ENCODE measurements at places on chromosomes 6 and 20. TPM values are rescaled to one million over a fixed set of nuclear protein-coding genes. Genes with fewer than 3 reads are reported as not detected.

ALDH8A1 gene
- 0.42 TPM for total RNA-seq

GRCh38 chr20:57205606-57206219 lies 60.7 kb downstream of the BMP7 start:
- no peak overlapping the region for H3K4me3 ChIP-seq
- no peaks in the 10 kb centered on the region for H3K27me3 ChIP-seq
- H3K4me1 ChIP-seq = no peaks in the 10 kb centered on the region
- no peaks in the 10 kb centered on the region for H3K36me3 ChIP-seq

DNA sequence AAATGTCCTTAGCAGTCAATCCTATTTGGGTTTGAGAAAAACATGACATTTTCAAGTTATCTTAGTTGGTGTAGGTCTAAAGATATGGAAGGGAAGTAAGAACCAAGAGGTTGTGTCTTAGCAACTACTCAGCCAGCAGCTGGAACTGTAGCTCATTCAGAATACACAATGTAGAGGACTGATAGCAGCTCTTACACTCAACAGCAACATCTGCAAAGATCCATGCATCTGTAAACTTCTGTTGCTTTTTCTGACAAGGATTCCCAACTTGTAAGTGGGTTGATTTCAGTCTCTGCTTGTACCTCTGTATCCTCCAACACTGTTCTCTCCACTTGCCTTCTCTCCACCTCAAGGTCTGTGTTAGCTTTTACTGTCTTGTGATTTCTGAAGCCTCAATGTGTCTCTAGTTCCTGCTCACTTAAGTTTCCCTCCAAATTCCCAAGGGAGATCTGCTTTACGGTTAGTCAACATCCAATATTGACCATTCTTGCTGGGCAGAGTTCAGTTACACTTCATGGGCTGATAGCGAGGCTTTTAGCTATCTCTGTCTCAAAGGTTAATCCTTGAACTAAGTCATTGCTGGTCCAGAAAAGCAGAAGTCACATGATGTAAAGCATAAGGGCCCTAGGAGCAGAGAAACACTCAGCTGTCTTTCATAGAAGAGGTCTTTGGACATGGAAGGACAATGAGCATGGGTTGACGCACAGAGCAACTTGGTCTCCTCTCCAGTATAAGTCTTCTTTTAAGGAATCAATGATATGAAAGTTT lies 71.6 kb upstream of the LGSN start:
- no peaks in the 10 kb centered on the region for H3K27me3 ChIP-seq
- no peak for DNase-seq
- H3K36me3 ChIP-seq = no peaks in the 10 kb centered on the region
- no peaks in the 10 kb centered on the region for H3K4me1 ChIP-seq

GRCh38 chr6:27154696-27155095 lies 92.8 kb upstream of the PRSS16 start:
- H3K4me3 ChIP-seq = no peak overlapping the region
- H3K27me3 ChIP-seq = no peaks in the 10 kb centered on the region
- no peaks in the 10 kb centered on the region for H3K36me3 ChIP-seq
- no peak for DNase-seq
- peaks cover 18% of the 10 kb centered on the region for H3K4me1 ChIP-seq

GRCh38 chr20:24662752-24663365 lies 193.4 kb downstream of the SYNDIG1 start:
- no peaks in the 10 kb centered on the region for H3K27me3 ChIP-seq
- no peak for DNase-seq
- no peak overlapping the region for H3K27ac ChIP-seq
- no peak overlapping the region for H3K4me3 ChIP-seq
- H3K4me1 ChIP-seq = no peaks in the 10 kb centered on the region
